ENCODE measurements at places on chromosomes 1 and 21.

GRCh38 chr1:205658943-205659581 lies 21.2 kb downstream of the SLC45A3 start:
- no peaks in the 10 kb centered on the region for H3K36me3 ChIP-seq
- H3K4me1 ChIP-seq: peaks cover 1% of the 10 kb centered on the region
- no peak overlapping the region for H3K4me3 ChIP-seq
- no peaks in the 10 kb centered on the region for H3K27me3 ChIP-seq
- peak; percentile 90 for DNase-seq
- H3K27ac ChIP-seq: no peak overlapping the region

DNA sequence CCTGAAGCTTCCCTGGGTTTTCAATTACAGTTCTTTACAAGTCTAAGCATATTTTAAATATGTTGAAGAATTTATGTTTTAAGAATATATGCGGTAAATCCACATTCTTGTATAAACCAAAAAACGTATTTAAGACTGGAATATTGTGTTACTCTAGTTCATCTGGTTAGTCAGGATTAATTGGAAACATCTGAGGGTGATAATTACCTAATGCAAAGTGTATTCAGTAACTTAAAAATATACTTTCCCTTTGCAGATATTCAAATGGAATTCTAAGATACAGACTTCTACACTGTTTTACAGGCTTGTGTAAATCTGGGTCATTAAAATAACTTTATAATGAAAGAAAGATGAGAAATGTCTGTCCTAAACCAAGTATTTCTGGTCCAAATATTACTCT lies 302.0 kb downstream of the VAV3 start:
- H3K27me3 ChIP-seq: no peaks in the 10 kb centered on the region
- no peak overlapping the region for H3K27ac ChIP-seq

DNA sequence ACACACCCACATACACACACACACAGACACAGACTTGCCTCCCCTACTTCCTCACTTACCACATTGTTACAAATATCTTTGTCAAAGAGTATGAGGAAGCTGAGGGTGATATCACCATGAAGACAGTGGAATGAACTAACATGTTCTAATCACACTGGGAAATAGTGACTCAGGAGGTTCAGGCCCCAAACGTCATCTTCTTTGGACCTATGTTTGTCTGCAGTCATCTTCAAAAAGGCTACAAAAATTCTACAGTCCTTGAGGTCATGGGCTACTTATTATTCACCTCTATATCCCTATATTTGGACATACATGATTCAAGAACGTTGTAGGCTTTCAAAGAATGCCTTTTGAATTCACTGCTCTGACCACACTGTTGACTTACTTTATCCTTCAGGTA lies 2.1 kb upstream of the LCE2C start:
- H3K4me3 ChIP-seq: no peak overlapping the region
- peaks cover 11% of the 10 kb centered on the region for H3K27me3 ChIP-seq
- H3K27ac ChIP-seq: no peak overlapping the region

DNA sequence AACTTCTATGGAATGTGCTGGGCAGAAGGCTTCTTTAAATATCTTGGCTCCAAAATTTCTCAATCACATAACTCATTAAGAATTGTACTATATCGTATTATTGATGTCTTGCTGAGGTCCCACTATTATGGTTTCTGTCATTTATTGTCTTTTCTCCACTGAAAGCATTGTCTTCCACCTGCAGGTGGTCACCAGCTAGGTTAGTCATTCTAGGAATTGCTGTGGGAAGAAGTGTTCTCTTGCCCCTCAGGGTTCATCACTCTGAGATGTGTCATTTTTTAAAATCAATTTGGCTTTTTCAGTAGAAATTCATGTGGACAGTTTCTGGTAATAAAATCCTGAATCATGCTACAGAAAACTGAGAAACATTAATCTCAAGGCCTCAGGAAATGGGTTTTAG lies 66.1 kb downstream of the NCAM2 start:
- H3K36me3 ChIP-seq: no peaks in the 10 kb centered on the region
- no peaks in the 10 kb centered on the region for H3K27me3 ChIP-seq
- DNase-seq: no peak
- no peak overlapping the region for H3K27ac ChIP-seq

DNA sequence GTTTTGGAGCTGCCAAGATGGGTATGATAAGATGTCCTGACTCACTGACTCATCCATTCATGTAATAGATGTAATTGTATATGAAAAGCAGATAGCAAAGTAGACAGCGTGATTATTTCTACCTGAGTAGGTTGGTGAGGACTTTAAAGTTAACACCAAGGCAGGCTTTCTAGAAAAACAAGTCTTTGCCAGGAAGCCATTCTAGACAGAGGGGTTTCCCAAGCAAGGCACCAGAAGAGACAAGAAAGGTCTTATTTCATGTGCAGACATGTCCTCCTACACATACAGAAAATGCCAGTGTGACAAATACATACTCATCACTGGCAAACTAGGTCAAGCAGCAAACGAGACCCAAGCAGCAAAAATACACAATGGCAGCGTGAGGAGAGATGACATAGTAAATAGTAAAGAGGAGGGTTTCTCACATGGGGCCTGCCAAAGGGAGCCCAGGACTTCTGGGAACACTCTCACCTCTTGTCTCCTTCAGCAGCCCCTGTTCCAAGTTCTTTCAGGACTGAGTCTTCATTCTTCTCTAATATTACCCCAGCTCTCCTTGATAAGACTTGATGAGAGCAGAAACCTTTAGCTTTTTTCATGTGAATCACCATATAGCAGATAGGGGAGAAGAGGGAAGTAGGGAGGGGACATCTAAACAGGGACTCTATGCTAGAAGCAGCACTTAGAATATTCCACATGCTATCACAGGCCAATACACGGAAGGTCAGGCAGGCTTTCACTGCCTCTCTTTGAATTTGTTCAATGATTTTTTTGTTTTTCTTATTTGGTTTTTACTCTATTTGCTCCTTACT lies 114.6 kb upstream of the ATP1B1 start:
- peak; percentile 33 for DNase-seq
- H3K27me3 ChIP-seq: no peaks in the 10 kb centered on the region
- H3K4me1 ChIP-seq: peaks cover 13% of the 10 kb centered on the region
- H3K36me3 ChIP-seq: no peaks in the 10 kb centered on the region
- peak overlapping the region; percentile 17 for H3K27ac ChIP-seq
- no peak overlapping the region for H3K4me3 ChIP-seq

GRCh38 chr21:35294231-35294898 lies 245.3 kb upstream of the RUNX1 start:
- H3K4me1 ChIP-seq: peaks cover 10% of the 10 kb centered on the region
- H3K27ac ChIP-seq: peak overlapping the region; percentile 14
- no peak overlapping the region for H3K4me3 ChIP-seq
- H3K27me3 ChIP-seq: no peaks in the 10 kb centered on the region
- no peaks in the 10 kb centered on the region for H3K36me3 ChIP-seq
- DNase-seq: peak; percentile 13

GRCh38 chr1:5982276-5982675 lies 9.9 kb downstream of the NPHP4 start:
- peak overlapping the region; percentile 65 for H3K27ac ChIP-seq
- no peaks in the 10 kb centered on the region for H3K27me3 ChIP-seq
- peaks cover 13% of the 10 kb centered on the region for H3K36me3 ChIP-seq
- peaks cover 24% of the 10 kb centered on the region for H3K4me1 ChIP-seq
- no peak for DNase-seq
- no peak overlapping the region for H3K4me3 ChIP-seq

DNA sequence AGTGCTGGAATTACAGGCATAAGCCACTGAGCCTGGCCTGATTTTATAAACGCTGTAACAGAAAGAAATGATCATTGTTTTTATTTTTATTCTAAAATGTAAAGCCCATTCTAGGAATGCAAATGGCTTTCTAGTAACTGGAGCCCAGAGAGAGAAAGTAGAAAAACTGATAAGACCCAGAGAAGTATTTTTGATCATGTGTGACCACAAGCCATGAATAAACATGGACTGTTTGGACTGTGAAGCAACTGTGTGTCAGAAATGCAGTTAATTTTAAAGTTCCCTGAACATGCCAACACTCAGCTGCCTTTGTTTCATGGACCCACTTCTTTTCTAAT lies 39.7 kb downstream of the EIF2B3 start:
- no peaks in the 10 kb centered on the region for H3K36me3 ChIP-seq
- H3K4me1 ChIP-seq: peaks cover 10% of the 10 kb centered on the region

GRCh38 chr1:89358287-89358893 lies 5.5 kb upstream of the GBP6 start:
- H3K36me3 ChIP-seq: no peaks in the 10 kb centered on the region
- H3K27ac ChIP-seq: no peak overlapping the region
- no peak overlapping the region for H3K4me3 ChIP-seq
- DNase-seq: peak; percentile 81
- peaks cover 10% of the 10 kb centered on the region for H3K4me1 ChIP-seq
- no peaks in the 10 kb centered on the region for H3K27me3 ChIP-seq

DNA sequence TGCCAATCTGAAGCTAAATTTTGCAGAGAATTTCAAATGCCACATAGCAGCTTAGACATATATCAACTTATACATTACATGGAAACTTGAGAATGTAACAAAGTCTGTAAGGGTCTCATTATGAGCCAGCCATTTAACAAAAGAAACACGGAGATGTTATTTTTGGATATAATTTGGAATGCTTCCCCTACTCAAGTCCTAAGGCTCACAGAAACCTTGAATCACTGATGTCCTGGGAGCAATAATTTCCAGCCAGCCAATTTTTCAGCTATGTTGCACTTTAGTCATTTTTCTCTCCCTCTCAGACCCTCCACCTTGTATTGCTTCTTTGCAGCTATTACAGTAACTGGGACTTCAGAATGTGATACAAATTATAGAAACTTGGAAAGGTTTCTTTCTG lies 56.9 kb downstream of the EIF2B3 start:
- no peaks in the 10 kb centered on the region for H3K27me3 ChIP-seq
- H3K27ac ChIP-seq: no peak overlapping the region
- no peaks in the 10 kb centered on the region for H3K36me3 ChIP-seq
- peaks cover 17% of the 10 kb centered on the region for H3K4me1 ChIP-seq

- H3K4me3 ChIP-seq: peak overlapping the region; percentile 68
- no peaks in the 10 kb centered on the region for H3K27me3 ChIP-seq
- H3K27ac ChIP-seq: no peak overlapping the region
- DNase-seq: no peak
- no peaks in the 10 kb centered on the region for H3K36me3 ChIP-seq
These were observed 7.3 kb upstream of the FAM167B start for GRCh38 chr1:32239790-32240139.

DNA sequence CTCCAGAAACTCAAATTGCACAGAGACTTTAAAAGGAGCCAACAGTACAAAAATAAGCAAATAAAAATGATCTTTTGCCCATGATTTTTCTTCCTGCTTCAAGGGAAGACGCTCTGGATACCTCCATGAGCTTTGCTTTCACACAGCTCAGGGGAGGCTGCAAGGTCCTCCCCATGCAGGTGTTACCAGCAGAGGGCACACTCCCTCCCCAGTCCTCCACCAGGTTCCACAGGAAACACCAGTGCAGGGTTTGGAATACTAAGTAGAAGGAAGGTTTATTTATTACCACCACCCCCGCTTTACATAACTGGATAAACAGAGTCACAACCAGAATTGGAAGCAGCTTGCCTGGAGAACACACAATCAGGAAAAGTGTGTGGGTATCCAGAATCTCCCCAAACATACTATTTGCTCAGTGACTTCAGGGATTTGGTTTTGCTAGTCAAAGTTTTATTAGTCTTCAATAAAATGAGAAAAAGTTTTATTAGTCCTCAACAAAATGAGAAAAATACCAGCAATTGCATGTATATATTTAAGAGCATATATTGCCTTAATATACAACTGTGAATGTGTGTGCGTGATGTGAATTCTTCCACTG lies 37.3 kb downstream of the HSD3B1 start:
- DNase-seq: peak; percentile 18
- H3K27ac ChIP-seq: no peak overlapping the region
- H3K4me3 ChIP-seq: no peak overlapping the region
- no peaks in the 10 kb centered on the region for H3K36me3 ChIP-seq
- peaks cover 16% of the 10 kb centered on the region for H3K4me1 ChIP-seq

- H3K4me3 ChIP-seq: no peak overlapping the region
- peaks cover 50% of the 10 kb centered on the region for H3K27me3 ChIP-seq
- no peaks in the 10 kb centered on the region for H3K4me1 ChIP-seq
- DNase-seq: no peak
These were observed 13.8 kb upstream of the KCNA3 start for GRCh38 chr1:110688514-110688913.
